ENCODE measurements at places on chromosomes 1 and 21.

GRCh38 chr1:1111516-1112236, 4.2 kb downstream of the C1orf159 start:
- DNase-seq: no peak

- no peak for DNase-seq
These were observed 349.6 kb downstream of the HHAT start for GRCh38 chr1:210678306-210678705.

GRCh38 chr1:61392409-61393242, 310.3 kb downstream of the NFIA start:
- peak; percentile 50 for DNase-seq

DNA sequence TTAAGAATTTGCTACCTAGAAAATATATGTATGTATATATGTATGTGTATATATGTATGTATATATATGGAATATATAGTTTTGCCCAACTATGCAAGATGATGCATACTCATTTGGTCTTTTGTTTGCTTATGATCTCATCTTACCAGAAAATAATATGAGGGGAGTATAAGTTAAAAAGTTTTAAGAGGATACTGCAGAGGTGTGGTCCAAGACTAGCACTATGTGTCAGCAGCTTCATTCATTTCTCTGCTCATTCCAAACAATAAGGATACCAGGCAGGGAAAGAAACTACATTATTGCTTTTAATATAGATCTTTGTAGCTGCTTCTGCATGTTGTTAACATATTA, 22.8 kb downstream of the RCOR3 start:
- DNase-seq: no peak

DNA sequence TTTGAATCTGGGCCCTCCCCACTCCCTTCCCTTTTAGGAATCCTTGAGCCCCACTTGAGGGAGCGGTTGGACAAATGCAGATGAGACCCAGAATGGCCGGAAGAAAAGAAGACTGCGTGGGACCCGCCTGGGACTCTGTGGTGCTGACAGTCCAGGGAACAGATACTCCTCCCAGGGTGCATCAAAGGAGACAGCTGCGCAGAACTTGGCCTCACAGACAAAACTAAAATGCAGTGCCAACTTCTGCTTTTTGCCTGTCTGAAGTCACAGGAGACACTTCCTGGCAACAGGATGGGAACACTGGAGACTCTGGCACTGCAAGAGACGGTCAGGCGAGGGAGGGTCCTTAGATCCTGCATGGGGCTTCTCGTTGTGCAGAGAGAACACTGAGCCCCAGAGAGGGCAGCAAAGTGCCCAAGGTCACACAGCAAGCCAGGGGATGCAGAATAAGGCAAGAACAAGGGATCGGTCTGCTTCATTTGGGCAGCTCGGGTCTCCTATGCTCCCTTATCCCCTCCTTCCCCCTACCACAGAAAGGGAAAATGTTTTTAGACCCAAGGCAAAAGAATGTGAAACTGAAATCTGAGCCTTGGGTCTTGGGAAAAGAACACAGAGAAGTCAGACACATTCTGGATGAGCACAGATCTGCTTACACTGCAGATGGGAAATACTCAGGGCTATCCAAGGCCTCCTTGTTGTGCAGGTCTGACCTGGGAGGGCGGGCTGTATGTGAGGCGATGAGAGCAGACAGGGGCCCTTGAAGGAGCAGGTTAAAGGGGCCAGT, 182.4 kb downstream of the TRABD2B start:
- no peak for DNase-seq

GRCh38 chr1:110524311-110525248, 5.6 kb upstream of the KCNA10 start:
- DNase-seq: peak; percentile 40

- DNase-seq: no peak
These were observed 301.3 kb downstream of the TM2D1 start for GRCh38 chr1:61423643-61424042.

- DNase-seq: no peak
These were observed 1.1 kb upstream of the ERRFI1 start for GRCh38 chr1:8026976-8027747.

- DNase-seq: no peak
These were observed 96.0 kb upstream of the TNFSF4 start for GRCh38 chr1:173302890-173303829.

DNA sequence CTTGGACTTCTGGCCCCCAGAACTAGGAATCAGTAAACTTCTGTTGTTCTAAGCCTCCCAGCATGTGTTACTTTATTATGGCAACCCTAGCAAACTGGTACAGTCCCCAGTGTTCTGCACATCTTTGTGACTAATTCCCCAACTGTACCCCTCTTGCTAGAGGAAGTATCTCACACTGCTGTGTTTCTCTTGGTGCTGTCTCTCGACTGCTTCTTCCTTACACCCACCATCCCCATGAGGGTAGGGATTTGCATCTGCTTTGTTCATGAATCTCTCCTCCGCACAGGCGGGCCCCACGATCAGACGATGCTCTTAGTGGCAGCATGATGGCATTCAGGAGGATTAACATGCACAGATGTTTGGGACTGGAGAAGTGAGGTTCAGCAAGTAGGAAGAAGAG, 46.7 kb downstream of the CLIC6 start:
- no peak for DNase-seq

- DNase-seq: no peak
These were observed 105.2 kb upstream of the GADD45A start for GRCh38 chr1:67579623-67580394.

GRCh38 chr1:156912310-156912709, 8.1 kb upstream of the LRRC71 start:
- DNase-seq: no peak

GRCh38 chr1:159197561-159198557, 6.8 kb upstream of the ACKR1 start:
- DNase-seq: peak; percentile 28

DNA sequence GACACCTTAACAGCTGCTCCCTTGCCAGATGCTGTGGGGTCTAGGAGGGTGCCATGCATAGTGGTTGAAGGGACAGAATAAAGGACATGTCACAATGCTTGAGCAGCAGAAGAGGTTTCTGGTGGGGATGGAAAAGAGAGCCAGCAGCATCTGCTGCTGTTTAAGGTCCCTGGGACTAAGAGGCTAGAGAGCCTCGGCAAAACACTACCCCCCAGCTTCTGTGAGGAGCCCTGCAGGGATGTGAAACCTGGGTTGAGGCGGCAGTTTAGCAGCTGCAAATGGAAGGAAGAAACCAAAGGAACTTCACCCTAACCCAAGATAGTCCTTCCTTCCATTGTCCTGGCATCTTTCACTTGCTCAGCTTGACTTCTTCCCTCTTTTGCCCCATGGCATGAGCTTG, 39.4 kb downstream of the PLXNA2 start:
- no peak for DNase-seq

Data from NCI-H2081 (cell line).